Right kidney (tissue), 9 donors: ENCODE measurements at places on chromosomes 2 and 18.

- no peak for DNase-seq
Observed at GRCh38 chr2:46913471-46914381, 1.9 kb downstream of the MCFD2 start.

DNA sequence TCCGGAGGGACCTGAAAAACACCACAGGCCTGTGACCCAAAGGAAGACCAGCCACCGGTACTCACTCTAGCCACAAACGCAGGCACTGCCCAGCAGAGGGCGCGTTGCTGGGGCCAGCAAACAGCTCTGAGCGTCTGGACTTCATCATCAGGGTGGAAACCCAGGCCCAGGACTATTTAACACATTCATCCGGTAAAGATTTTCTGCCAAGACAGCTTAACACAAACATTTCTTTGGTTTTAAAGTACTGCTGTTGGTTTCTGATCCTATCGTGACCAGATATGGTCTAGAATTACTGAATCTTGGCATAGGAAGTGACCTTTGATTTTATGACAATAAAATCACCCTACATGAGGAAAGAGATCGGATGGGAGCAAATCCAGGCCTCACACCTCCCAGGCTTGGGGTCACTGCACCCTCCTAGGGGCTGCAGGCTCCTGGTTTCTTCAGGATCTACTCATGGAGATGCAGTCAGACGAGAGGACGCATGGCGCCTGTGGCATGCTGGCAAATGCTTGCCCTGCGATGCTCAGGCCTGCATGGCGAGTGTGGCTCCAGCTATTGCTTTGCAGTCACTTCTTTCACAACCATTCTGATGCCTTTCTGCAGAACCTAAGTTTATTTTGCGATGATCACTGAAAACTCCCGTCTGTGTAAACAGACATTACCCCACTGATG lies 130.4 kb downstream of the COL4A4 start:
- peak; percentile 26 for DNase-seq

DNA sequence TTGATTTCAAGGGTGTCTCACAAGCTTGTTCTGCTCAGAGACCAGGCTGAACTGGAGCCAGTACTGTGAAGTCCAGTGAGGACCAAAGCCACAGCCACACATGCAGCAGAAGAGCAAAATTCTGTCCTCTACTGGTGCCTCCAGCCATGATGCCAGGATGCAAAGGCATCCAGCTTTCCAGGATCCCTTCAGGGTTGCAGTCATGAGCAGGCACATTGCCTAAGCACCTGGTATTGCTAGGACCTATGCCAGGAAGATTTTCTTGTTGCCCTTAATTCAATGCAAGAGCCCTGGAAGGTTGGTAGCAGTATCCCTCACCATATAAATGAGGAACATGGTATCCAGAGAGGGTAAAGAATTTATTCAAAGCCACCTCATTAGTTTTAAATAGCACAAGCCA lies 78.9 kb upstream of the CYRIA start:
- no peak for DNase-seq

DNA sequence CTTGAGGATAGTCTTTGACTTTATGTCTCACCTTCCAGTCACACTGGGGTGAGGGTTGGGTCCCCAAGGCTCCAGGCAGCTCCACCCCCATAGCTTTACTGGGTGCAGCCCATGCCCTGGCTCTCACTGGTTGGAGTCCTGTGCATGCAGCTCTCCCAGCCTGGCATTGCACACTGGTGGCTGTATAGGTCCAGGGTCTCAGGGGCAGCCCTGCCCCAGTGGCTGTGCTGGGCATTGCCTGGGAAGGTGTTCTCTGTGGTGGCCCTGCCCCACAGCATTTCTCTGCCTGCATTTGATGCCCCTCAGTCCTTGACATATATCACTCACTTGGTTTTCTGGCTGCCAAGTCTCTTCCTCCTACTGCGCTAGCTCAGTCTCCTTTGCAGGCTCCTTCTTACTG lies 21.2 kb downstream of the MPHOSPH10 start:
- DNase-seq = no peak
